CD4-positive, alpha-beta T cell treated with Interleukin-6 for 4 hours (primary cell): ENCODE measurements at places on chromosomes 2 and 18.
A peak's percentile ranks its signal among the peaks of the same experiment; 100 is the strongest.

- DNase-seq = no peak
Measured at GRCh38 chr2:180523621-180524340, 456.6 kb upstream of the UBE2E3 start.

DNA sequence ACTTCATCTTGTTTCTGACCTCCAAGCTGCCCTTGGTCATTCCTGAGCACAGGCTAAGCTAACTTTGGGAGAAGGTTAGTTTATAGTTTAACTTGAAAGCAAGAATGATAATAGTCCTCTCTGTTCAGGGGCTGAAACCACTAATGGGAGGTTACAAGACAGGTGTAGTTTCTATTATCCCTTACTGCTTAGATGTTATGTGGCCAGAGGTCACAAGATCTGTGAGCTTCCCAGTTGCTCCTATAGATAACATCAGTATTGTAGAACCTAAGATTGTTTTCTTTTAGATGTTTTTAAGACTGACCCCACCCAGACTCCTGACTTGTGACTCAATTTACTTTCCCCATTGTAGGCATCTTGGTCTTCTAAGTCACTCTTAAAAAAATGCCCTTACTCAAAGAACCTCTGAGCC is 94.8 kb upstream of the LPIN2 start:
- DNase-seq = no peak

GRCh38 chr2:74862020-74862964 is 28.4 kb downstream of the HK2 start:
- DNase-seq = no peak

DNA sequence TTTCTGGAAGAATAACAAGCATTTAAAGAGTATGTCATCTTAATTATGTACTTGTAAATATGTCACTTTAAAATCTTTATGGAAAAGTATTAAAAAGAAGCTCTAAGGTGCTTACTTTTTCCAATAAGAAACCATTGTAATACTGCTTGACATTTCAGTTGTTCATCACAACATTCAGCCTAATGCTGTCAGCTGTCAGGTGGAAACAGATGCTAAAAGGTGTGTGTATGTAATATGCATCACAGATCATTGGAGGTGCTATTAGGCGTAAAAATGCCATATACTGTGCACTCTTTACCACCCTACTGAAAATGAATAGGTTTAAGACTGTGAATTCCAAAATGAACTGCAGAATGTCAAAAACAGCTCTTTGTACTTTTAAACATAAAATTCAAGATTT is 40.3 kb downstream of the METTL8 start:
- DNase-seq = no peak

DNA sequence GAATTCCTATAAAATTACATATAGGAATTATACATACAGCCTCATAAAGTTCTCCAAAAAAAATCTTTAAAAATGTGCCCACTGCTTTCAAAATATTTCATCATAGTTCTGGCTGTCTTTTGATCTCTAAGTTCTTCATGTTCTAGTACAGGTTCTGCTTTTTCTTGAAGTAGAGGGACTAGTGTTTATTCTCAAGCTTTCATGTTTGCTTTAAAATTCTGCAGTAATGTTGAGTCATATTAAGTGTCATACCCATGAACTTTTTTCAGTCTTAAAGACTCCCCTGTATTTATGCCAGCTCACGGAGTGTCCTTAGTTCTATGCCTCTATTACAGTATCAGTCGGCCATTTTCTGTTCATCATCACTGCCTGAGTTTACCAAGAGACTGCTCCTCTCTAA is 54.8 kb upstream of the CCDC141 start:
- no peak for DNase-seq

DNA sequence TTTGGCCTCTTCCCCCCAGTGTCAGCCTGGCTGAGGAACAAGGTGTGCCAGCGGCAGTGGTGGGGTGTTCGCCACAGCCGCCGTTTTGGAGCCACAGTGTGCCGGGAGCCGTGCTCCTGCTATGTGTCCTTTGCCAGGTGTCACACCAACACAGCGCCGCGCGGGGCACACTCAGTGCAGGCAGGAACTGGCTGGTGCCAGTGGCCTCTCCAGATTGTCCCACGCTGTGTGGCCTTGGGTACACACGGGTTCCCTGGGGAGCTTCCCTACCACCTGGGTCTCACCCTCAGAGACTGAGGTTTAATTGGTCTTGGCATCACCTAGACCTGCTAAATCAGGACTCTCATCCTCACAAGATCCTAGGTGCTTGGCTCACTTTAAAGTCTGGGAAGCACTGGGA is 171.6 kb downstream of the LDLRAD4 start:
- DNase-seq = no peak

DNA sequence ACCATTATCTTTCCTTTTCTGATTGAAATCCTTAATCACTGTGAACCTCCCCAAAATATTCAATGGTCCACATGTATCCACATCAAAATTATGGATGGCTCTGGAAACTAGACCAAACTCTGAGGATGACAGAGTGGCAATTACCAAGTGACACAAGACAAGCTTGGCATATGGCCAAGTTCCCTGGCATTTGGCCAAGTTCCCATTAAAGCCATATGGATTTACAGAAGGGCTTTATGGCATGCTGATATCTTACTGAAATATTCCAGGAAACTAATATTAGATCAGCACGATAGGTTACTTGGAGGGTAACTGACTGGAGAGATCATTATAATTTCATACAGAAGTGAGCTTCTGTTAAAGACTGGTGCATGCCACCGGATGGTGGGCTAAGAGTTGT is 21.9 kb upstream of the CERS6 start:
- DNase-seq = no peak

GRCh38 chr2:218708086-218708485 is 2.5 kb upstream of the TTLL4 start:
- DNase-seq = no peak

GRCh38 chr2:31420936-31421335 is 6.4 kb upstream of the XDH start:
- no peak for DNase-seq

DNA sequence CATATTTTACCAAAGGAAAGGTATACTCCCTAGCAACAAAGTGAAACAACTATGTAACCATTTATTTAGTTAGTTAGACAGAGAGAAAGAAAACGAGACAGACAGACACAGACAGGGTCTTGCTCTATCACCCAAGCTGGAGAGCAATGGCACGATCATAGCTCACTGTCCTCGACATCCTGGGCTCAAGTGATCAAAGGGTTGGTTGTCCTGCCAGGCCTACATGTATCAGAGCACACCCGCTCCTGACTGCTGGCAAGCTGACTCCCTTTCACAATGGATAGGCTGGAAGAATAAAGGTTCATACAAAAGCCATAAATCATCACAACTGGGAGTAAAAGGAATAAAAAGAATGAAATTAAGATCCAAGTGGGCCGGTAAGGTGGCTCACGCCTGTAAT is 53.5 kb downstream of the ATL2 start:
- no peak for DNase-seq

DNA sequence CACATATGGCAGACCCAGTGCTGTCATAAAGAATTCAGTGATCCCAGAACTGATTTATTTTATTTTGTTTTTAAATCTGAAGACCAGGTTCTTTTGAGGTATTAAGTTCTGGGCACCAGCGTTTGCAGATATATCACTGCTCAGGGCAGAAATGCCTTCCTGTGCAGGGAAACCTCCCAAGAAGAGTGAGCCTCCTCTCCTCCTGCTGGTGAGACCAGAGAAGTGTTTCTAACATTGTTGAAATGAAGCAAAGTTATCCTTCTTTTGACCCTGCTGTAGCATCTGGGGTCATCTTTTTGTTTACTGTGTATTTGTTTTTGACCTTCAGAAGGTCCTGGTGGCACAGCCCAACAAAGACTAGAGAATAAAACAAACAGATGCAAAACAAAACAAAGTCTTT is 94.0 kb downstream of the AQP4 start:
- no peak for DNase-seq

GRCh38 chr2:48016225-48017019 is 110.1 kb upstream of the FBXO11 start:
- DNase-seq = peak; percentile 2

DNA sequence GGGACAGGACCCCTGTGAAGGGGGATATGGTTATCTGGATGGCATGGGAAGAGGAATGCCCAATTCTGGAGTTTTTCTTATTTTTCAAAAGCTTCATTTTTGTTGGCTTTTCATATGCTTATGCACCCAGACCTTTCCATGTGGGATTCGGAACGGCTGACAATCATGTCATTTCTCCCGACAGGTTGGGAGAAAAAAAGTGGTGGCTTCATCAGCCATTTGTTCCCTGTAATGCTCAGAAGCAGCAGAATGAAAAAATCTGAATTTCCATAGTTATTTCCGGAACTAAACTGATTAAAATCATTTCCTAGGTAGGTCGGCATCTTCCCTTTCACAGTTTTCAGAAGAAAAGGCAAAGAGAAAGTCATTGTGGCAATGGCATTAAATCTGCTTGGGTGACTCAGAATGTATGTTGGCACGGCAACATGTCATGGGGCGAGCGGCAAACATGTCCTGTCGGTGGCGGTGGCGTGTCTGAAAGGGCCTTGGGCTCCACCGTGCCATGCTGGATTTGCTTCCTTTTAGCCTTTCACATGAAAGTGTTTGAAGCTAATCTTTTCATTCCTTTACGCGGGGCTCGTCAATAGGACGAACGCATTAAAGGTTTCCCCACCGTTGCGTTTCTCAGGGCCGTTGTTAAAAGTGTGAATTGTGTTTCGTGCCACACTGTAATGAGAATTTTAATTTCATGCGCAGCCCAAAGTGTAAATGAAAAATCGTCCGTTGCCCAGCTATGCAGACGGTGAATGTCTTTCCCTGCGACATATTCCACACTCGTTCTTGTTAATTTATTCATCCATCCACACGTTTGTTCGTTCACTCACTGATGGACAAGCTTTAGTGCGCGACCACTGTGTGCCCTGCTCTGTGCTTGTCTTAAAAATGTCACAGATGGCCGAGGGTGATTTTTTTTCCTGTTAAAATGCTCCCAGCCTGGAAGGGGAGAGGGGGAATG is 18.5 kb downstream of the ACKR3 start:
- no peak for DNase-seq

GRCh38 chr18:57744211-57744694 is 58.9 kb downstream of the ATP8B1 start:
- DNase-seq = no peak

- no peak for DNase-seq
Measured at GRCh38 chr2:31770741-31771140, 190.0 kb upstream of the SRD5A2 start.

DNA sequence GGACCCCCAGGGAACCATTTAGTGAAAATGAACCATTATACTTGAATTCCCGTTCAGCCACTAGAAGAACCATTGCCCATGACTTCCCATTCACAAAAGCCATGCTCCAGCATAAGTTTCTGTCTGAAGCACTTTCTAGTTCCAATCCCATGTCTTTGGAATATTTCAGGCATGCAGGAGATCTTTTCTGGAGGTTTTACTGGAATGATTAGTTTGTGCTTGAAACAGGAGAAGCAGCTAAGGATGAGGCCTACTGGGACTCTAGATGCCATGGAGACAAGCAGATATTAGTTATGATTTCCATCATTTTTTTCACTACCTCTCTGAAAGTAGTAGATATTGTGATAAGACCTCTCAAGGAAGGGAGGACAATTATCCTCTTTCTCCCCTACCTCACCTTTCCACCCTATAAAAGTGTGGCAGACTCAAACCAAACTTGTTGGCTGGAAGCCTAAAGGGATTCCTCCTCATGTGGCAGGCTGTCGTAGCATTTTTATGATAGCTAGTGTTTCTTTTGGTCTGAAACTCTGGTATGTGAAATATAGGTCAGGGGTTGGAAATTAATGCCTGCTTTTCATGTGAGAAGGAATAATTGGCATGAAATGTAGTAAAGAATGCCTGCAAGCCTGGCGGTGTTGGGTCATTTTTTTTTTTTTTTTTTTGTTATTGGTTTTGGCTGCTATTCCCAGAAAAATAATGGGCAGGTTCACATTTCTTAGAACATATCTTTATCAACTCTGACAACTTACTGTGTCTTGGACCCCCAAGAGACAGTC is 29.3 kb upstream of the MMADHC start:
- no peak for DNase-seq

DNA sequence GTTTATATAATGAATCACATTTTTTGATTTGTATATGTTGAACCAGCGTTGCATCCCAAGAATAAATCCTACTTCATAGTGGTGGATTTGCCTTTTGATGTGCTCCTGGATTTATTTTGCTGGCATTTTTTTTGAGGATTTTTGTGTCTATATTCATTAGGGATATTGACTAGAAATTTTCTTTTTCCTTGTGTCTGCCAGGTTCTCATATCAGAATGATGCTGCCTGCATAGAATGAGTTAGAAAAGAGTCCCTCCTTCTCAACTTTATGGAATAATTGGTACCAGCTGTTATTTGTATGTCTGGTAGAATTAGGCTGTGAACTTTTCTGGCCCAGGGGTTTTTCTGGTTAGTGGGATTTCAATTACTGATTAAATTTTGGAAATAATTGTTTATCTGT is 457.4 kb upstream of the DSEL start:
- DNase-seq = no peak

- no peak for DNase-seq
Measured at GRCh38 chr2:191481305-191482070, 196.4 kb upstream of the NABP1 start.

DNA sequence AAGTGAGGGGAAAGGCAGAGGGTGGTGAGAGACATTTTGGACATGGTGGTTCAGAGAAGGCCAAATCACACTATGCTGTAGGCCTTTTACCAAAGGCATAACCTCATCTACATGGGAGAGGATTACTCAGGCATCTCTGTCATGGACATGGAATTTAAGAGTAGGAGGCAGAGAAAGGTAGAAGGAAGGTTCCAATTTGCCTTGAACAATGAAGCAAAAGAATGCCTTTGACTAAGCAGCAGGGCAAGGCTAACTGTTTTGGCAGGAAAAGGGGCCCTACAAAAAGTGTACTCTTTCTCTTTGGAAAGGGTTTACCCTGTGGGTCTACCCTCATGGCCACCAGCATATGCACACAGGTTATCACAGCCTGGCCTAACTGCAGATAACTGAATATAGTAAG is 45.6 kb upstream of the RNU4ATAC start:
- no peak for DNase-seq

GRCh38 chr18:13618760-13619438 is 107.5 kb downstream of the FAM210A start:
- DNase-seq = no peak

DNA sequence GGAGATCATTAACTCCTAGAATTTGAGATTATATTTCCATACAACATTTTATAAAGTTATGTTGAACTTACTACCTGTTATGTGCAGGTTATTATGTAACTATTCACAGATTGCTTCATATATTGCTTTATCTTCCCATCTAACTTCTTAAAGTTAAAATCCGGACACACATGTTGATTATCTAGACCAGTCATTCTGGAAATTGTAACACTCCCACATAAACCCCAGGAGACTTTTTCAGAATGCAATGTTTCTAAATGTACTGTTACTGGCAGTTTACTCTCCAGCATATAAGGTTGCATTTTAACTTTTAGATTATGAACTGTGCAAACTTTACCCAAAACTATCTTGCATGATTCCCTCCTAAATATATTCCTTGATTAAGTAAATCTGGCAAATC is 70.5 kb upstream of the FAM117B start:
- no peak for DNase-seq

GRCh38 chr2:8534729-8535468 is 147.0 kb upstream of the ID2 start:
- DNase-seq = no peak
